Stimulated activated CD4-positive, alpha-beta T cell treated with anti-CD3 and anti-CD28 coated beads, Interleukin-4, amount 100 ng/mL, for 1 hour (primary cell): ENCODE measurements at places on chromosomes 1 and 21.
A peak's percentile ranks its signal among the peaks of the same experiment; 100 is the strongest.

DNA sequence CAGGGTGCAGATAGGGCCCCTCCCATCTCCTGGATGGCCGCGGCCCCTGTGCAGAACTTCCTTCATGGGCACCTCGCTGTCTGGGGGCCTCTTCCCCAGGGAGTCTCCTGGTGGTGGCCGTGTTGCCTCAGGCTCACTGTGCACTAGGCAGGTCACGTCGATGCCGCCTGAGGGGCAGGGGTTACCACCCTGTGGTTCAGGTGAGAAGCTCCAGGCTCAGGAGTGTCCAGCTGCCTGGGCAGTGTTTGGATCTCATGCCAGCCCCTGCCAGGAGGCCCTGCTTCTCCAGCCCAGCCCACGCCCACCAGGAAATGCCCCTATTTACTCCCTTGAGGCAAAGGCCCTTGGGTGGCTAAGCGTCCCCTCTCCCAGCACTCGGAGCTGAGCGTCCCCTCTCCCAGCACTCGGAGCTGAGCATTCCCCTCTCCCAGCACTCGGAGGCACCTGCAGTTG, 2.1 kb downstream of the ITGB2 start:
- DNase-seq = no peak

DNA sequence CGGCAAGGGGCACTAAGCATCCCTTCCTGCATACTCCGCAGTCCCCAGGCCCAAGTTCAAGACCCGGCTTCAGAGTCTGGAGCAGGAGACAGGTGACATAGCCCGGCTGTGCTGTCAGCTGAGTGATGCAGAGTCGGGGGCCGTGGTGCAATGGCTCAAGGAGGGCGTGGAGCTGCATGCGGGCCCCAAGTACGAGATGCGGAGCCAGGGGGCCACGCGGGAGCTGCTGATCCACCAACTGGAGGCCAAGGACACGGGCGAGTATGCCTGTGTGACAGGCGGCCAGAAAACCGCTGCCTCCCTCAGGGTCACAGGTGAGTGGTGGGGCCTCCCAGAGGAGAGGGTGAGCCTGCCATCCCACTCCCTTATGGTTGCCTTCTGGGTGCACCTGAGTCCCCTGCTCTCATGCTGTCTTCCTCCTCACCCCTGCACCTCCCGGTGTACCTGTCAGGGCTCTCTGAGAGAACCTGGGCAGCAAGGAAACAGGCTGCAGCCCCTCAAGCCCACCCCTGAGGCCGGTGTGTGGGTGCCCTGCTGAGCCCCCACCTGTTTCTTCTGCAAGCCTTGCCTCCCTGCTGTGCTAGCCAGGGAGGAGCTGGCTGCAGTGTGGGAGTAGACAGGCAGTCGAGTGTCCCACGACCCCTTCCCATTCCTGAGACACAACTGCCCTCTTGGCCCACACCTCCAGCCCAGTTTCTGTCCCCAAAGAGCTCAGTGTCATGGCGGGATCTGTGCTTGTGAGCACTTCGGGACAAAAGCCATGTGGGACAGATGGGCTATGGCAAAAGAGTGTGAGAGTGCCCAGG, 99.2 kb downstream of the TRIM11 start:
- DNase-seq = no peak

DNA sequence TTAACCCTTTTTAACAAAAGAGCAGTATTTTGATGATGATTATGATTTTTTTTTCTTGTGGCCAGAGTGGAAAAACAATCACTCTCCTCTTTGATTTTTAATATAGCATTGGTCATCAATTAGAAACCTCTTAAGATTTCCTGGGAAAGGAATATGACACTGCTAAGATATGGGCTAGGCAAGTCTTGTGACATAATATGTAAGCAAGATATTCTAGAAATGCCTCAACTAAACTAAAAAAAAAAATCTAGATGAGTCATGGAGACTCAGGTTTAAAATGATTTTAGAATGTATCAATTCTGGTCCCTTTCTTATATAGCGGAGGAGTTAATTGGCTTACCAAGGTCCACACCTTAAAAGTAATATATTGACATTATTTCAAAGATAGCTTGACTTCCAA, 60.3 kb upstream of the JUN start:
- DNase-seq = no peak

DNA sequence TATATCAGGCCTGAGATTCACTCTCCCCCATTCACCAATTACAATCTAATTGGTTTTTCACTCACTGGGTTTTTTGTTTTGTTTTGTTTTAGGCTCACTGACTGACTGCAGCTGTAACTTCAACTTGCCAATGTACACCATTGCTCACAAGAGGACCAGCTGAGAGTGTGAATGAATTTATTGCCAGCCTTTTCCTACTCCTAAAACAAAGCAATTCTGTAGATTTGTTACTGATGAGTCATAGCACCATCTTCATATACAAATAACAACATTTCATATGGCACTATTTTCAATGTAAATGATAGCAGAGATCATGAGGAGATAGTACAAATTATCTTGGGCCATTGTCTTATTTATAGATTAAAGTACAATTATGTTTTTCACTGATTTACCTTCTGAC, 76.0 kb upstream of the DPYD start:
- no peak for DNase-seq

GRCh38 chr1:89603651-89604413, 29.1 kb upstream of the LRRC8C start:
- peak; percentile 53 for DNase-seq

DNA sequence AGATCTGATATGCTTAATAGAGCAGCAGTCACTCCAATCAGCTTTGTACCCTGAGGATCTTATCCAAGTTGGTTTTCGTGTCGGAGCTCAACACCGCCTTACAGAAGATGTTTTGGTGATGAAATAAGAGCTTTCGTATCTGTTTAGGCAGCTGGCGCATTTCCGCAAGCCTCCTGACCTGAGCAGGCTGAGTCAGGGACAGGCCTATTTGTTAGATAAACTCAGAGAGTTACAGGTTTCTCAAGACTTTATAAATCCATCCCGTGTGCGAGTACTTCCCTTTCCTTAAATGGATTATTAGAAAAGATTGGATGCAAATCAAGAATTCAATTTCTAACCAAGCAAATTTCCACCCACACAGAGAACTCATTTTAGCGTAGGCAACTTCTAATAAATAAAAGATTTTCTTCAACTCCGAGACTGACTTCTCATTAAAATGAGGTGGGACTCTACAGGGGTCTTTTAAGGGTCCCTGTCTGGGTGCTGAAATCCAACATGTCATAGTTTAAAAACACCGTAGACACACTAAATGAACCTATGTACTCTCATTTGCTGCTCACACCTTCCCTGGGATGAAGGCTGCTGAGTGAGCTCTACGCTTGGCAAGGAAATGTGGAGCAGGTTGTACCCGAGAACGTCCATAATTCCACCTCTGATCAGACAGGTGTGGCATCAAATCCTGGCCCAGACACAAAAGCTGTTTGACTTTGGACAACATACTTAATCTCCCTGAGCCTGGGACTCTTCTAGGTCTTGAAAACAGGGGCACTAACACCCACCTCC, 106.9 kb upstream of the F3 start:
- no peak for DNase-seq

- DNase-seq = no peak
Observed at GRCh38 chr1:39886757-39887231, 3.5 kb upstream of the TRIT1 start.

GRCh38 chr1:165496501-165496900, 47.3 kb upstream of the LRRC52 start:
- no peak for DNase-seq
